ENCODE measurements at places on chromosomes 3 and 15.

DNA sequence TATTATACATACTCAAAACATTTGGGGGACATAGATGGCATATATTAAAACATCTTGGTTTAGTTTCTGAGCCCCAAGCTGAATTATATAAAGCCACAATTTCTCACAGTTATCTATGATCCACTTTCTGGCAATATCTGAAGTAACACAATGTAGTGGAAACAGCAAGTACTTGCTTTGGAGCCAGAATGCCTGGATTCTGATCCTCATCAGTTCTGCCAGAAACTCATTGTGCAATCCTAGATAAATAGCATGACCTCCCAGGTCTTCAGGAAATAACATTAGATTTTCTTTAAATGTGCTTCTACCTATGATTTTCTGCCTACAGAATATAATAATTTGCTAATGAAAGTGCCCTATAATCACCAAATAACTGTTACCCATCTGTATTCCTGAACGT lies 544.9 kb downstream of the NAALADL2 start:
- DNase-seq, result no peak

- no peak for DNase-seq
Measured at GRCh38 chr3:152236716-152237115, 32.0 kb upstream of the MBNL1 start.

DNA sequence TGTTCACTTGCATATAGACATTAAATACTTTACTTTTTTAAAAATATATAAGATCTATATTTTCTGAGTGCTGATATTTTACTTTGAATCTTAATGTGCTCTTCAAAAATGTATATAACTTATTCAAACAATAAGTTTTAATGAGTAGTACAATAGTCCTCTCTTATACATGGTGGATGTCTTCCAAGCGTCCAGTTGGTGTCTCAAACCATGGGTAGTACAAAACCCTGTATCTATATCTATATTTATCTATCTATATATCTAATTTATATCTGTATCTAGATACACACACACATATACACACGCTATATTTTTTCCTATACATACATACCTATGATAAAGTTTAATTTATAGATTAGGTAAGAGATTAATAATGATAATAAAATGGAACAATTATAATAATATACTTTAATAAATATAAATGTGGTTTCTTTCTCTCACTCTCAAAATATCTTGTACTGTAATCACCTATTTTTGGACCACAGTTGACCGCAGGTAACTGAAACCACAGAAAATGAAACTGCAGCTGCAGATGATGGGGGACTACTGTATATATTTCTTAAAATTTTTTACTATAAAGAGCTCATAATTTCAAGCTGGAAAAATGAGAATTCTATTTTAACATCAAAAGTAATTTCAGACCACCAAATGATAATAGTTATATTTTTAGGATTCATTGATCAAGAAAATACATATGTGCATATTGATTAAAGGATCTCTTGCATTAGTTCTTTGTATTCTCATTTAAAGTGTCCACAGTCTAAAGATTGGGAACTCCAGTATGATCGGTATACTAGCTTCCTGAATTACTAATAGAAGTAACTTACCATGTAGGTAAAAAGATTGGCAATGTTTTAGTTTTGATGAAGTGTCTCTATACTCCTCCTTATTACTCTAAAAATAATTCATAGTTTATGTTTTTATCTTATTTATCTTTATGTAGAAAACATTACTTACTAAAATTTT lies 215.1 kb upstream of the MLF1 start:
- no peak for DNase-seq

- DNase-seq, result no peak
Measured at GRCh38 chr3:129439226-129439816, 427 bp downstream of the MBD4 start.

DNA sequence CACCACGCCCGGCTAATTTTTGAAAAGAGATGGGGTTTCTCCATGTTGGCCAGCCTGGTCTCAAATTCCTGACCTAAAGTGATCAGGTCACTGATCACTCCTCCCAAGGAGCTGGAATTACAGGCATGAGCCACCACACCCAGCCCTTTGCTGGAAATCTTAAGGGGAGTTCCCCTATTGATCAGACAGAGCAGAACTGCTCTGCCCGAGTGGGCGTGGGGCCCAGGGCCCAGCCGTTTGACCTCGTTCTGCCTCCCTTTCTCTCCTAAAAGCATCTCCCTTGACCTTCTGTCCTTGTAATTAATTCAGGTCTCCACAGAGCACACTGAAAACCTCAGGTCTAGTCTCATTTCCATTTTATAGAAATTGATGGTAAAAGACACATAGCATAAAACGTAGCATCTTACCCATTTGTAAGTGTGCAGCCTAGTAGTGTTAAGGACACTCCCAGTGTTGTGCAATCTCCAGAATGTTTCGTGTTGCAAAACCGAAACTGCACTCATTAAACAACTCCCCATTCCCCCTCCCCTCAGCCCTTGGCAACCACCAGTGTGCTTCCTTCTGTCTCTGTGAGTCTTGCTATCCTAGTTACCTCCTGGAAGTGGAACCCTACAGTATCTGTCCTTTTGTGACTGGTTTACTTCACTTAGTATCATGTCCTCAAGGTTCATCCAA lies 89.3 kb downstream of the SLCO3A1 start:
- DNase-seq, result peak; percentile 86

DNA sequence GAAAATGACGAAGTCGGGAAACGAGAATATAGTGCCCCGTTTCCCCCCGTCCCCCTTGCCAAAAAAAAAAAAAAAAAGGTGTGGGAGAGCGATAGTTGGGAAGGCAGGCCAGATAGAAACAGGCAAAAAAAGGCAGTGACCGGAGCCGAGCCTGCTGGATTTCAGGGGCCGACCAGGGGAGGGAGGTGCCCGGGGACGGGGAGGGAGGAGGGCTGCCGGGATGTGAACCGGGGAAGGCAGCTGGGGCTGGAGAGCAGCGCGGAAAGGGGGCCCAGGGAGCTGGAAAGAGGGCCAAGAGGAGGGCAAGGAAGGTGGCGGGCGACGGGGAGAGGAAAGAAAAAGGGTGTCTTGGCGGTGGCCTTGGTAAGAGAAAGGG lies 837 bp downstream of the LRRN1 start:
- no peak for DNase-seq

- DNase-seq, result no peak
Measured at GRCh38 chr3:58183221-58183620, 27.6 kb downstream of the DNASE1L3 start.

GRCh38 chr3:33749546-33750210 lies 31.6 kb upstream of the CLASP2 start:
- DNase-seq, result no peak

DNA sequence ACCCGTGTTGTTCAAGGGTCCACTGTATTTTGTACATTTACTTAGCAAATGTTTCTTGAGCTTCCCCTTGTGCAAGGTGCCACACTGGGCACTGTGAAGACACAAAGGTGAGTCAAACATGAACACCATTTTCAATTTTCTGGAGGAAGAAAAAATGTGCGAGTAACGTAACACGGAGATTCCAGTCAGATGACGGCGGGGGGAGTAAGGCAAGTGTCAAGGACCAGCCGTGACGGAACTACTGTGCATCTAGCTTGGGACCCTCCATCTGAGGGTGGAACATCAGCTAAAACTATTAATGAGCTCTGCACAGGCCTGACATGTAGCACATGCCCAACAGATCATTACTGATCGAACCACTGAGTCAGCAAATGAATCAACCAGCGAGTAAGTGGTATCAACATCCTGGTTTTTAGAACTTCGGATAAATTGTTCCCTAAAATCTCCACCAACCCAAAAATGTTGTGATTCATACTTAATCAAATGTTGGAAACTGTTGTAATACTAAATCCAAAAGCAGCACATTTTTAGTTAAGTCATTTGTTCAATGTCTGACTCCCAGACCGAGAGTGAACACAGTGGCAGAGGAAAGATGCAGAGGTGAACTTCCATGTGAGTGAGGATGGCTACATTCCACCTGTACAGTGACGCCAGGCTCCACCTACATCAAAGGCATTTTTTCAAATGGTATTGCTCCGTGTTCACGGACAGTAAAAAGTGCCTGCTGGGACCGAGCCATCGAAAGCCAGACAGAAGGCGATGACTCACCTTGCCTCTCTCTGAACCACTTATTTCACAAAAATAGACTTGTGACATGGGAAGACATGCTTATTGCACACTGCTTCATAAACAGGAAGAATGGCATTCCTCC lies 172.2 kb downstream of the ATP10A start:
- peak; percentile 30 for DNase-seq

DNA sequence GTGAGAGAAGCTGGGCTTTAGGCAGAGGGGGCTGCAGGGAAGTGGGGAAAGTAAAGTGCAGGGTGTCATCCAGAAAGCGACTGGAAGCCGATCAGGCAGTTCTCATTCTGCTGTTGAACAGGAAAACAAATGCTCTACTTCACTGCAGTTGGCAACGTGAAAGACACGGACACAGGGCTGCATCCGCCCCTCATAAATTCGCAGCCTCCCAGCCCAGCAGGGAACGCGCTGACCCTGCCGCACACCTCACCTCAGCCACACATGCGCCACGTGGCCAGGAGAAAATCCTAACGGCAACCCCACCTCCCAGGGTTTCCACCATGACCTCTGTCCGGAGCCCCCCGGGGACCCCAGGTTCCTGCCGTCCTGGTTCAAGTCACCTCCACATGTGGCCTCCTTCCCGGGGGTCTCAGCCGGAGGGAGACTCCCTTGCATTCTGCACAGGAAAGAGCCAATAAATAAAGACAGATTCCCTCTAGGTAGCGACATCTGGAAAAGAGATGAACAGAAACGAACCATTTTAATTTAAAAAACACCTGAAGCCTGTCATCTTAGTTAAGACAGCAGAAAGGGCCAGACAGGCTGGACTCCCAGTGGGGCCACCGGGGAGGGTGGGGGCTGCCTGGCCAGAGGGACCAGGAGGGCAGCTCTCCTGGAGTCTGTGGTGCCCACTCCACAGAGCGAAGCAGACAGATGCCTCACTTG lies 118.7 kb downstream of the TMEM266 start:
- no peak for DNase-seq

DNA sequence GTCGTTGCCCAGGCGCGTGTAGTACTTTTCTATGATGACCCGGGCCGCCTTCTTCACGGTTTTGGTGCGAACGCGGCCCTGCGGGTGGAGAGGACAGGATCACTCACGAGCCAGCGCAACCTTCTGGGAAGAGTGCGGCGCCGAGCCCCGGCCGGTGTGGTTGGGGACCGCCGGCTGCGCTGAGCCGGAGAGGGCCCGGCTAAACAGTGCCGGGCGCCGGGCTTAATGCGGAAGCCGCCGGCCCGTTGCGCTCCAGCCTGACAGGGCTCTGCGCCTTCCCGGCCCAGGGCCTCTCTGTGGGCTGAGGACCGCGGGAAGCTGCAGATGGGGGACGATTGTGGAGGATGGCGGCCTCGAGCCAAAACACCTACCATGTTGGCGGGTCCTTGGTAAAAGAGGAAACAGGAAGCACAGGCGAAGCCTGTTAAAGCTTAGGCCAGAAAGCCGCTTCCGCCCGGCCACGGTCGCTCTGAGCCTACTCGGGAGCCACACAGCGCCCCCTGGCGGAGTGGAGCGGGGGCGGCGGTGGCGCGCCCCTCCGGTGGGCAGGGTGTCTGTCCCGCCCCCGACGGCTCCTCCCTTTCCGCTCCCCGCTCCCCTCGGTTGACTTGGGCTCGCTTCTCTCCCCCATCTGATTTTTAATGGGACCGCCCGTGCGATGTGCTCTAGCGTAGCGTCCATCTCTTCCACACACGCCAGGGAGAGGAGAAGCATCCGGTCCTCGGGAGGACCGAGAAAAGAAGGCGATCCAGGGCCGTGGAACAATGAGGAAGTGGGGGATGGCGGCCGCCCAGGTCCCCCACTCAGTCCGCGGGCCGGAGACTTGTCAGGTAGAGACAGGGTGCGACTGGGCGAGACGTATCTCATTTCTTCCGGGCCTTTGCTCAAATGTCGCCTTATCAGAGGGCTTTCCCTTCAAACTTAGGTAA lies at the start of gene RPS17:
Gene RPS17, minus strand, starts transcription at position 403 of the 929 bp plus-strand sequence. Its CDS starts 29 bp downstream, at position 374.
- peak; percentile 92 for DNase-seq

- DNase-seq, result no peak
Measured at GRCh38 chr3:17194116-17194515, 309.4 kb downstream of the PLCL2 start.

DNA sequence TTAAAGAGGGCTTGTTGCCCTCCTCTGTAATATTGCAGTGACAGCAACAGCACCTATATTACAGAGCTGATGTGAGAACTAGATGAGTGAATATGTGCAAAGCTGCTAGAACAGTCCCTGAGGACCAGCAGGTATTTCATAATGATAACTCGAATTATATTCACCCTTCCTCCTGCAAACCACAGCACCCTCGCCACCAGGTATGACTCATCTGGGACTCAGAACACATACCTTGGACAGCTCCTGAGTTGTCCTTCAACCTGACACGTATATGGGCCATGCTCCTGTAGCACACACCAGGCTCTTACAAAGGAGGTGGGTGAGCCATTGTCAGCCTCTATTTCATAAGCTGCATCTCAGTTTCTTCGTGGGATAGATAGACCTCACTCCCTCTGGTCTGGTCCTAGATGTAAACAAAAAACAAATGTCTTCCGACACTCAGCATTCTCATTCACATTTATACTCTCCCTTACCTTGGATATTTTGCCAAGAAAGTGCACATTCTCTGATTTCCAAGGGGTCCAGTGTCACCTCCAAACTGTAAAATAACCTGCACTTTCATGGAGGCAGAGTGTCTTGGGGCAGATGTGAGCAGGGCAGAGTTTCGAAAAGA lies 124.5 kb downstream of the TLE3 start:
- DNase-seq, result no peak

DNA sequence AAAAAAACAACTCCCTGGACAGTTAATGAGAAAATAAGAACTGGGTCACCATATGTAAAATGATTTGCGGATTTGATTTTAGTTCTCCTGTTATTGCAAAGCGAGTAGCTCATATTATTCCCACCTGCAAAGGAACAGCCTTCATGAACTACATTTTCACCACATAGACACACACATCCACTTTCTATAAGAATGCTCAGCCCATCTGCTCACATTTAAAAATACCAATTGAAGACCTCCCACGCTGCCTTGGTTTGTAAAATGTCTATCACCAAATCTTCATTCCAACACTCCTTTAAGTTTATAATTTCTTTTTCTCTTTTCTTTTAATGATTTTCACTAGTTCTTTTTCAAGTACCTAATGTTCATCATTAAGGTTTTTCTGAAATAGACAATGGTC lies 148.6 kb downstream of the FGF12 start:
- no peak for DNase-seq

DNA sequence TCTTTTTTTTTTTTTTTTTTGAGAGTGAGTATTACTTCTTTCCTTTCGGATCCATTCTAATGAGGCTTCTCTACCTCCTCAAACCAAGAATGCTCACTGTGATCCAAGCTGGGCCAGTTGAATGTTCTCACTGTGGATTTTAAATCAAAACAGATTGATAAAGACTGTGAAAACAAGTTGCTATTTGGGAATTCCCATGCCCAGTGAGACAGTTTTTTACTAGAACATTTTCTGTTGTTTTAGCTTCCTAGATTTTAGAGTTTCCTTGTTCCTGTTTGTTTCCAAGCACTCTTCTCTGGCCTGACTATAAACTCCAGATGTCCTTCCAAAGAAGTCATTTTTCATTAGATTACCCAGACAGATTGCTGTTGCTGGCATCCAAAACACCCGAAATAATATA lies 60.1 kb upstream of the GALNT15 start:
- no peak for DNase-seq

GRCh38 chr15:90664650-90665287 lies 52.4 kb upstream of the BLM start:
- no peak for DNase-seq

Measured in AG09319 (cell line).